KBM-7 (cell line): ENCODE measurements at places on chromosomes 4 and X.

GRCh38 chrX:43655151-43656004, 721 bp upstream of the MAOA start:
- DNase-seq = peak; percentile 43

GRCh38 chrX:135649561-135649960, 63.9 kb upstream of the CT45A1 start:
- no peak for DNase-seq

DNA sequence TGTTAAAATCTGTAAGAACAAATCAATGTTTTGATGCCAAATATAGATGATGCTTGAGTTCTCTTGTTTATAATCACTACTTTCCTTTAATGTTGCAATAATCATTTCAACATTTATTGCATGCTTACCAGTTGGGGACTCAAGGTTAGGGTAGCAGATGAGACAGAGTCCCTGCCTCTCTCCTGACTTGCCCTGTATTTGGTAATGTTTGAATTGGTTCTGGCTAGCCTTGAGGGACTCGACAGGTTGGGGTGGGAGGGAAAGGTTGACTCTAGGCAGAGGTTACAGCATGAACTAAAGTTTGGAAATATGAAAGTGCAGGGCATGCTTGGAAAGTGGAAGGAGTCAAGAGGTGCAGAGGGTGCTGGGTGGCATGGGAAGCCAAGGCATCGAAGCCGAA, 2.0 kb downstream of the SEC24B start:
- no peak for DNase-seq

- DNase-seq = no peak
Measured at GRCh38 chrX:104255465-104255864, 732 bp upstream of the ESX1 start.

- no peak for DNase-seq
Measured at GRCh38 chrX:131359611-131360010, 70.5 kb upstream of the IGSF1 start.

GRCh38 chr4:26491449-26492170, 1.3 kb upstream of the CCKAR start:
- no peak for DNase-seq

- no peak for DNase-seq
Measured at GRCh38 chr4:26859762-26860156, 882 bp upstream of the STIM2 start.

GRCh38 chr4:180538384-180539057, 1704.7 kb upstream of the TENM3 start:
- DNase-seq = no peak

DNA sequence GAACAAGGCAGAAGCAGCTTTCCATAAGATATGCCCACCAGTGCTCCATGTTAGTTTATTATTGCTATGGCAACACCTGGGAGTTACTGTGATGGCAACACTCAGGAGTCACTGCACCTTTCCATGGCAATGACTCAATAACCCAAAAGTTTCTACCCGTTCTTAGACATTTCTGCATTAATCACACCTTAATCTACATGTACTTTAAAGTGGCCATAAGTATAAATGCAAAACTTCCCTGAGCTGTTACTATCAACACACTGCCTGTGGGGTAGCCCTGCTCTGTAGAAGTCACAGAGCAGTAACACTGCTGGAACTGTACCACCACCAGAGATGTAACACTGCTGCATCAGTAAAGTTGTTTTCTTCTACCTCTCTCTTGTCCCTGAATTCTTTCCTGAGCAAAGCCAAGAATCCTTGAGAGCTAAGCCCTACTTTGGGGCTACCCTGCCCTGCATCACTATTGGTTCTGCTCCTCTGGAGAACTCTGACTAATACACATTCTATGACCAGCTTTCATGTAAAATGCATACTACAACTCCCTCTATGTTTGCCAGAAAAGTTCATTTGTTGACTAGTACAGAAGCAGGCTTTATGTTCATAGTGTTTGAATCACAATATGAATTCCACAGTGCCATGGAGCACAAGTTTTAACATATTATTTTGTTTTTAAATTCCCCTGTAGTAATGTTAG, 43.5 kb upstream of the GPR174 start:
- DNase-seq = no peak

- no peak for DNase-seq
Measured at GRCh38 chr4:177177541-177178081, 132.1 kb upstream of the NEIL3 start.

GRCh38 chr4:116561768-116562167, 523.6 kb downstream of the TRAM1L1 start:
- no peak for DNase-seq
